ENCODE measurements at places on chromosomes 11 and 22. TPM values are rescaled to one million over a fixed set of nuclear protein-coding genes. Genes with fewer than 3 reads are reported as not detected.

Gene C11orf86
- not detected for total RNA-seq

Gene SPON1
- total RNA-seq, result 13.7 TPM

Gene CRYBB3
- total RNA-seq, result not detected

Gene NCAM1
- 39.7 TPM for total RNA-seq

Gene LGALS12
- total RNA-seq, result not detected

Gene TNNT3
- 8.4 TPM for total RNA-seq

Gene LRRN4CL
- total RNA-seq, result 8.0 TPM

Gene GAB4
- total RNA-seq, result 3.4 TPM

Gene GRIA4
- not detected for total RNA-seq

Gene ADM2
- 7.3 TPM for total RNA-seq

DNA sequence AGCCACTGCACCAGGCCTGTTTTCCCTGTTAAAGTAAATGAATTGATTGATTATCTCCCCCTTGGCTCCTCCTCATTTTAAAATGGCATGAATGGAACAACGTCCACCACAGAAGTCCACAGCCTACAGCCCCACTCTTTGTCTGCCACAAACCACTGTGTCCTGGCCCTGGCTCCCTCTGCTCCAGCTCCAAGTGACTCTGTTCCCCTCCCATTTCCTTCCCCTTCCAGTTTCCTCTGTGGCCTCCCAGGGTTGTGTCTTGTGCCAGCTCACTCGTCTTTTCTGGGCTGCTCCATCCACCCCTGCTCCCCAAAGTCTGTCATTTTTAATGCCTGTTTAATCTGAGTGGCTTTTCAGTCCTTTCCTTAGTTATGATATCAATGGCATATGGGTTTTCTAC lies 52.4 kb upstream of the CD5 start:
- no peaks in the 10 kb centered on the region for H3K4me1 ChIP-seq
- no peaks in the 10 kb centered on the region for H3K27me3 ChIP-seq
- no peak overlapping the region for H3K27ac ChIP-seq

DNA sequence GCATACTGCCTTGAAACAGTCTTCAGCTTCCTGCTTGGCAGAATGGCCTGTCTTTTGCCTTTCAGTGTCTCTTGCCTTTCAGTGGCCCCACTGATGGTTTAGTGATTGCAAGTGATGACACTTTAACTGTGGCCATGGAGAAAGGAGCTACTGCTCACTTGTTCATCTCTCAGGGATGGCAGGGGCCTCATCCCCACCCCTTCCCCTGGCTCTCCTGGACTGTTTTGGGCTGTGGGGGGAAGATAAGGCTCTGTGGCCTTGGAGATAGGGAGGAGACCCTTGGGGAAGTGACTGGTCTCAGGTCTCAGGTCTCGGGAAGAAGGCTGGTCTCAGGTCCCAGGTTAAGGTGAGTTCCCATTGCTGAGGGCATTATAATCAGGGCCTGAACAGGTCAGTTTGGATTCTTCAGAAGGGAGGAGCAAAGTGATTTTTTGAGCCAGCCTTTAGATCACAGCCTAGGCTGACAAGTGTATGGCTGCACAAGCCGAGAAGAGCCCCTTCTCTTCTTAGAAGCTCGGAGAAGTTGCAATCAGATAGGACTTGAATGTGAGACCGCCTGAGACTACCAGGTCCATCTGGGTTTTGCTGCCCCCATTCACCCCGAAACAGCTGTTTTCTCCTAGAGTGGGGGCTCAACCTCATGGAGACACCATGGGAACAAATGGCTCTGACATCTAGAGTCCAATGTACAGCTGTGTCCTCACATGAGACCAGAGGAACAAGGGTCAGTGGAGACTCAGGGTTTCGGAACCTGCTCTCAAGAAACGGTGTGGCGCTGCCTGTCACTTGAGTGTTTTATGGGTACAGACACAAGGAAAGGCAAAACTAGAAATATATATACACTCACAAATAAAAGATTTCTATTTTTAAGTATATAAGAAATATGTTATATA lies 15.9 kb upstream of the P2RY2 start:
- H3K4me1 ChIP-seq, result no peaks in the 10 kb centered on the region
- no peak for DNase-seq
- no peaks in the 10 kb centered on the region for H3K27me3 ChIP-seq
- H3K4me3 ChIP-seq, result no peak overlapping the region
- no peaks in the 10 kb centered on the region for H3K36me3 ChIP-seq

DNA sequence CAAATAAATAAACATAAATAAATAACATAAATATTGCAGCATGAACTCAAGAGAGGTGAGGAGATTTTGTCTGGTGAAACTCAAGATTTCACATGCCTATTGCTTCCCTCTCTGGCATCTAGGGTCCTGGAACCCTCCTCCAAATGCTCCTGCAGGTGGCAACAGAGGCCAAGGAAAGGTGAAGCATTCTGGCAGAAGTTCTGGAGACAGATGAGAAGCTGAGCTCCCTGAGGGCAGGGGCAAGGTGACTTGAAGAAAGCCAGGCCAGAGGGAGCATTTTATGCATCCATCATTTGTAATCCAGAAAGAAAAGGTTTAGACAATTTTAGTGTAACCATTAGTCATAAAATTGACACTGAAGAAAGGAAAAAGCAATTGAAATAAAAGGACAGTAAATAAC lies 64.9 kb downstream of the ENDOD1 start:
- peak; percentile 52 for DNase-seq
- no peak overlapping the region for H3K4me3 ChIP-seq
- H3K27me3 ChIP-seq, result no peaks in the 10 kb centered on the region
- H3K36me3 ChIP-seq, result no peaks in the 10 kb centered on the region

DNA sequence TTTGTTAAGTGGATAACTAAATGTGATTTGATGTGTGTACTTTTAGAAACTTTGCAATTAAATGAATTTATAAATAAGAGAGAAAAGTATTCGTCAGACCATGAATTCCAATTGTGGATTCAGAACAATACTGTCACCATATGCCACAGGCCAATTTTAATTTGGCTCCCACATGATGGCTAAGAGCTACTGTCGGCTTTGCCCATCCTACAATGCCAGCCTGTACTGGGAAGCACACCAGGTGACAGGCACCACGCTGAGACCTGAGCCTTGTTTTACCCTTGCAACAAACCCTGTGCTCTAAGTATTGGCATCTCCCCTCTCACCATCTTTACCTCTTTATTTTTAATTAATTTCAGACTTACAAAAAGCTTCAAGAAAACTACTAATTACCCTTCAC lies 14.0 kb downstream of the RAB30 start:
- no peaks in the 10 kb centered on the region for H3K27me3 ChIP-seq
- no peak overlapping the region for H3K27ac ChIP-seq
- no peak for DNase-seq
- no peaks in the 10 kb centered on the region for H3K4me1 ChIP-seq
- no peaks in the 10 kb centered on the region for H3K36me3 ChIP-seq

DNA sequence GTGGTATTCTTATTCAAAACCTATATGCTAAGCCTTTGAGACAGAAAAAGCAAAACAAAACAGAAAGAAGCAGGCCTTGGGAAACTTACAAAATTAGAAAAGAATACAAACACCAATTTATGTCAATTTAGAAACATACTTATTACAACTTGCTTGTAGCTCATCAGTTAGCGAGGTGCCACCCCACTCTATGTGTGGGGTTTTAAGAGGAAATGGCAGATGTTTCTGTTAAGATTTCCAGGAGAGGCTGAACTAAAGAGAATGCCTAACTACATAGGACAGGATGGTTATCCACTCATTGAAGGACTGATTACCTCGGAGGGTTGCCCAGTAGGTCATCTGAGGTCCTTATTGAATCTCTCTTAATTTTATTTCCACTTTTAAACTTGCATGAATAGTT lies 302.0 kb downstream of the ETS1 start:
- H3K27me3 ChIP-seq, result no peaks in the 10 kb centered on the region
- no peaks in the 10 kb centered on the region for H3K4me1 ChIP-seq
- no peak overlapping the region for H3K4me3 ChIP-seq
- H3K36me3 ChIP-seq, result no peaks in the 10 kb centered on the region
- no peak for DNase-seq

- H3K4me1 ChIP-seq, result no peaks in the 10 kb centered on the region
- H3K36me3 ChIP-seq, result no peaks in the 10 kb centered on the region
- DNase-seq, result no peak
Observed at GRCh38 chr22:34761111-34761510, 304.8 kb upstream of the ISX start.

GRCh38 chr11:43010042-43010441 lies 301.8 kb upstream of the API5 start:
- no peaks in the 10 kb centered on the region for H3K4me1 ChIP-seq
- H3K27ac ChIP-seq, result no peak overlapping the region
- no peak for DNase-seq
- no peaks in the 10 kb centered on the region for H3K27me3 ChIP-seq
- H3K36me3 ChIP-seq, result no peaks in the 10 kb centered on the region

DNA sequence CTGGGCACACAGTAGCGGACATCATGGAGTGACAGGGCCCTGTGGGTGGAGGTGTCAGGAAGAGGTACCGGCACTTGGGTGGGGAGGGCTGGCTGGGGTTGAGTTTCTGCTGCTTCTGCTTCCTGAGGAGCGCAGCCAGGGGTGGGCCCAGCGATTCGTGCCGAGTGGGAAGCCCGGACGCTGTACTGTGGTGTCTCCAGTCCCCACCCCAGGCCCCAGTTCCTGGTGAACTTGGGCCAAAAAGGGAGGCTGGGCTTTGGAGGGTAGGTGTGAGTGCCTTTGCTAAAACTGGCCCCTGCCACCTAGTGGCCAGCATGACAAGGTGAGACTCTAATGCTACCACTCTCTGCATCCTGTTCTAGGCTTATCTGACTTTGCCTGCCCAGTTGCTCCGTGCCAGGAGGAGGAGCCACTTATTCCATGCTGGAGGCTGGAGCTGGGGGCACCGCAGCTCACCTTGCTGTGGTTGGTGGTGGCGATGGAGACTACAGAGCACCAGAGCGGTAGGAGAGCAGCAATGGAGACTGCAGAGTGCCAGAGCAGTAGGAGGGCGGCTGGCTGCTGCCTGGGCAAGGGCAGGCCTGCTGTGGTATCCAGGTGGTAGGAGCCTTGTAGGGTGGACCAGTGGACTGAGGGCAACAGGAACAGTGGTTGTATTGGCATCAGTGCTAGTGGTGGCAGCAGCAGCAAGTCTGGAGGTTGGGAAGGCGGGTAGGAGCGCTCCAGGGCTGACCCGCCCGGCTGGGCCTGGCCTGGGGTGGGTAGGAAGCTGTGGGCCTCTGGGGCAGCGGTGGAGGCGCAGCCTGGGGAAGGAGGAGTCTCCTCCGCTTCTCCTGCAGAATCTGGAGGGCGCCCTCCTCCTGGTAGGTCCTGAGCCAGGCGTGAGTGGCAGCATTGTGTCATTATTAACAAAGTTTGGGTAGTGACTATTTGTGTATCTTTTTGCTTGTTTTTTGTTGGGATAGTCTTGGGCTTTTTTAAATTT lies 2.2 kb upstream of the RFPL2 start:
- no peak overlapping the region for H3K27ac ChIP-seq
- peaks cover 3% of the 10 kb centered on the region for H3K4me1 ChIP-seq
- H3K27me3 ChIP-seq, result no peaks in the 10 kb centered on the region
- H3K4me3 ChIP-seq, result no peak overlapping the region
- DNase-seq, result peak; percentile 60

- H3K27ac ChIP-seq, result no peak overlapping the region
- H3K4me3 ChIP-seq, result no peak overlapping the region
- peaks cover 2% of the 10 kb centered on the region for H3K27me3 ChIP-seq
- H3K4me1 ChIP-seq, result no peaks in the 10 kb centered on the region
Observed at GRCh38 chr22:45047260-45047659, 37.5 kb upstream of the PHF21B start.

GRCh38 chr11:4030197-4030596 lies 64.4 kb upstream of the RRM1 start:
- H3K36me3 ChIP-seq, result no peaks in the 10 kb centered on the region
- H3K27ac ChIP-seq, result no peak overlapping the region
- DNase-seq, result no peak
- no peak overlapping the region for H3K4me3 ChIP-seq

- no peak overlapping the region for H3K27ac ChIP-seq
- H3K4me3 ChIP-seq, result no peak overlapping the region
- no peaks in the 10 kb centered on the region for H3K27me3 ChIP-seq
- no peaks in the 10 kb centered on the region for H3K4me1 ChIP-seq
Observed at GRCh38 chr11:43751726-43752125, 71.2 kb downstream of the HSD17B12 start.

GRCh38 chr11:117983163-117983475 lies 3.1 kb upstream of the IL10RA start:
- H3K36me3 ChIP-seq, result no peaks in the 10 kb centered on the region
- peaks cover 2% of the 10 kb centered on the region for H3K27me3 ChIP-seq

DNA sequence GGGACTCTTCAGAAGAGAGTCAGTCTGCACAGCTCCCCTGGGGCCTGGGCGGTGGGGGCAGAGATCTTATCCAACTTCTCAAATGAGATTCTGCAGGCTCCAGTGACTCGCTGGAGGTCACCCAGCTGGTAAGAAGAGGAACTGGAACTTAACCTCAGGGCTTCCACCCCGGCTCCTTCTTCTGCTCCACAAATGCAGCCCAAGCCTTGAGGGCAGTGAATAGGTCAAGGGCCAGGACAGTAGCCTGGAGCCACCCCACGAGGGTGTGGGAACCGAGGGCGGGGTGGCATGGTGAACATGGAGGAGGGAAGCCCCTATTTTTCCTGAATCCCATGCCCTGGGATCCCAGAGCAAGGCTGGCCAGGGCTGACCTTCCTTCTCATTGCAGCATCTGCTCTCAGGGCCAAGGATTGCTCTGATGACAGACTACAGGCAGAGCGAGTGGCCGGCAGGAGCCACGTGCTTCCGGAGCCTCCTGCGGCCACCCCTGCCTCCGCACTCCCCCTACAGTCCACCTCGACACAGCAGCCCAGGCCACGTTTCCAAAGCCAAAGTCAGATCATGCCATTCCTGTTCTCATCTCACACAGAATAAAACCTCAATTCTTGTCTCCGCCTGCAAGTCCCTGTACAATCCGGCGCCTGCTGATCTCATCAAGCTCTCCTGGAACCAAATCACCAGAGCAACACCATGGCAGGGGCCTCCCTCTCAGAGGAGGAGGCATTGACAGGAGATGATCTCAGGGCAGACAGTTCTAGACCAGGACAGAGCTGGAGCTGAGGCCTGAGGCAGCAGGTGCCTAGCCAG lies 21.1 kb upstream of the UPK3A start:
- DNase-seq, result peak; percentile 77
- H3K36me3 ChIP-seq, result no peaks in the 10 kb centered on the region
- H3K4me1 ChIP-seq, result peaks cover 3% of the 10 kb centered on the region
- H3K27ac ChIP-seq, result no peak overlapping the region

Measured in prostate gland (tissue), 2 donors.